ENCODE measurements at places on chromosomes 4 and X. TPM values are rescaled to one million over a fixed set of nuclear protein-coding genes. Genes with fewer than 3 reads are reported as not detected.

The PRAF2 gene
- total RNA-seq: 12.4 TPM

The JCHAIN gene
- total RNA-seq: not detected

The PDE6B gene
- total RNA-seq: 11.4 TPM

The EDA gene
- 0.49 TPM for total RNA-seq

The IL13RA1 gene
- total RNA-seq: 0.18 TPM

The YY2 gene
- total RNA-seq: 2.0 TPM

The CT47C1 gene
- total RNA-seq: not detected

The STOX2 gene
- not detected for total RNA-seq

The UNC5C gene
- total RNA-seq: not detected

The MFAP3L gene
- total RNA-seq: 0.85 TPM

The TREX2 gene
- 1.4 TPM for total RNA-seq

The GDPD2 gene
- not detected for total RNA-seq
